T-helper 22 cell (primary cell): ENCODE measurements at places on chromosomes 16 and 17.

DNA sequence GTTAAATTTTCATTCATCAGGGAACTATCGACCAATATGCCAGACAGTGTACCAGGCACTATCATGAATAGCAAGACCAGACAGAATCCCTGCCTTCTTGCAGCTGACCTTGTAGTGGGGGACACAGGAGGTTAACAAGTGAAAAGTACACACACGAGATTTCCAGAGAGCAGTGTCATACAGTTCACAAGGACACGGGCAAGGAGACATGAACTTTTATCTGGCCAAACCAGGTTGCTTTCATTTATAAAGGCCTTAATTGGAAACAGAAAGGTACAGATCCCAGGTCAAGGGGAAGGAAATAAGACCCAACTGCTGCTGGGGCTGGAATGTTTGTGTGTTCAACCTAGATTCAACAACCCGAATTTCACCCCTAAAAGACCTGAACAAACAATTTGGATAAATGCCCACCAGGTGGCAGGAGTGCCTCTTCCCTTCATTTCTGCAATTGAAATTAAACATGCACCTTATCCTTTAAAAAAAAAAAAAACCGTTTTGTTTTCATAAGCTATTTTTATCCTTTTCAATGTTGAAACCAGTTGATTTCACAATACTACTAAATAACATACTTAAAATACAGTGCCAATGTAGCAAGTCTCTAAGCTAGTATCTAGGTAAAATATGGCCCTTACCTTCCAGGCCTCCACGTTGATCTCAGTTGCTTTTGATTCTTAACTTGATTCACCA lies 65.9 kb downstream of the EMP2 start:
- no peak for DNase-seq

GRCh38 chr17:78131172-78132083 lies 857 bp downstream of the TMC8 start:
- DNase-seq = no peak

GRCh38 chr16:15046692-15047376 lies 9.0 kb downstream of the NTAN1 start:
- no peak for DNase-seq

- DNase-seq = no peak
Measured at GRCh38 chr17:8892338-8892690, 24.8 kb upstream of the PIK3R6 start.

- peak; percentile 14 for DNase-seq
Measured at GRCh38 chr17:7440113-7440833, 961 bp downstream of the FGF11 start.

DNA sequence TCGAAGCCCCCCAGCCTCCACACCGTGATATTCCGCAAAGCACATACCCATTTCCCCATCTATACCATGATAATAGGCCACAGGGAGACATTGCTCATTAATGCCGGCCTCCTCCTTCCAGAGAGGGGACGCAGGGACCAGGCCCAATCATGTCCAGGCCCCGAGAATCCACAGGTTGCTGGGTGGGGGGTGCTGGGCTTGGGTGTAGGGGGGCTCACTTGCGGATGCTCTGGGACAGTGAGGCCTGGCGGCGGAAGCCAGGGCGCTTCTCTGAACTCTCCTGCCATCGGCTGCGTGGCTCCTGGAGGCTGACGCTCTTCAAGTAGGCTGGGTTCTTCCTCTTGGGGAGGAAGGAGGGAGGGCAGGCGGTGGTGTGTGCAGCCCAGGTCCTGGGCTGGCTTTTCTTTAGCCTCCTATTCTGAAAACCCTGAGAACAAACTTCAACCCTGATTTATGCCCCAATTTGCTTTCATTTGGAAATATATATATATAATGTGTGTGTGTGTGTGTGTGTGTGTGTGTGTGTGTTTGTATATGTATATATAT lies 12.2 kb downstream of the AANAT start:
- DNase-seq = no peak

DNA sequence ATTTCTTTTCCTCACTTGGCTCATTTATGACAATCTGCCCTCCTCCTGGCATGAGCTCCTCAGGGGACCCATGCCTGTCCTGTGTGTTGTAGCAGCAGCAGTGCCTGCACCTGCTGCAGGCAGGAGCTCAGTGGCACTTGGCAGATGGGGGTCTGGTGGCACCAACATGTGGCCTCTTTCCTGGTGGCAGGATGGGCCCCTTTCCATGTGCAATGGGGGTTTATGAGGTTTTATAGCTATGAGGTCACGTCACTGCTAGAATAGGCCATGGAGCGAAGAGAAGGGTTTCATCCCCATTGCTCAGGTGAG lies 7.0 kb downstream of the ADCY7 start:
- DNase-seq = no peak
